IPS-NIHi11 (cell line): ENCODE measurements at places on chromosomes 3 and 15.

- no peak for DNase-seq
Measured at GRCh38 chr15:78244101-78244500, 9.7 kb upstream of the ACSBG1 start.

- no peak for DNase-seq
Measured at GRCh38 chr3:10395671-10396070, 74.8 kb upstream of the SEC13 start.

GRCh38 chr3:48601622-48601994 is 6.5 kb upstream of the COL7A1 start:
- DNase-seq, result no peak

GRCh38 chr15:71296315-71296679 is 181.0 kb downstream of the THSD4 start:
- no peak for DNase-seq

DNA sequence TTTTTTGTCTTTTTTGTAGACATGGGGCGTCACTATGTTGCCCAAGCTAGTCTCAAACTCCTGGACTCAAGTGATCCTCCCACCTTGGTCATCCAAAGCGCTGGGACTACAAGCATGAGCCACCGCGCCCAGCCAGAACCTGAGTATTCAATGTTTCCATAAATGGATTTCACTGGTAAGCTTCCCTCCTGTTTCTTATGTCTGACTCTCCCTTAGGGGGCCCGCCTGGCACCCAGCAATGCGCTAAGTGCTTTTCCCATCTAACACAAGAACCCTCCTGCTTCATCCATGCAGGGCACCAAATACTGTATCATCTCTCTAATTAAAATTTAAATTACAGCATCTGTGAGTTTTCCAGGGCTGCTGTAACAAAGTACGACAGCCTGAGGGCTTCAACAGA is 44.9 kb downstream of the KLF15 start:
- DNase-seq, result no peak

DNA sequence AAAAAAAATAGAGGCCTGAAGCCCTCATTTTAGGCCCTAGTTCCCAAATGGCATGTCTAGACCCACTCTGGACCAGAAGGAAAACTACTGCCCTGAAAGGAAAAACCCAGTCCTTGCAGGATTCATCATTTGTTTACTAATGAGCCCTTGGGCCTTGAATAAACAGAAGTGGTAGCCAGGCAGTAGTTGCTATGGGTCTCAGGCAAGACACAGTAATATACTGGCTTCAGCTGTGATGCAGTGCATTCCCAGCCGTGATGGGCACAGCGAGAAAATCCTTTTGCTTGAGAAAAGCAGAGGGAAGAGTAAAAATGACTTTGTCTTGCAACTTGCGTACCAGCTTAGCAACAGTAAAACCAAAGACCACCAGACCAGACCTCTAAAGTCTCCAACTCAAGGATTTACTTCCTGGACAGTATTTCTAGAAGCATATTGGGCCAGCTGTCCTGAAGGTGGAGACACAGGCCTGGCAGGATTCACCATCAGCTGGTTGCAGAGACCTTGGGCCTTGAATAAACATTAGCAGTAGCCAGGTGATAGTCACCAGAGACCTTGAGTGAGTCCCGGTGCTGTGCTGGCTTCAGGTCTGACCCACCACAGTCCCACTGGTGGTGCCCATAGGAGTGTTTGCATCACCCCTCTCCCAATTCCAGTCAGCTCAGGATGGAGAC is 208.3 kb upstream of the SLITRK3 start:
- no peak for DNase-seq

DNA sequence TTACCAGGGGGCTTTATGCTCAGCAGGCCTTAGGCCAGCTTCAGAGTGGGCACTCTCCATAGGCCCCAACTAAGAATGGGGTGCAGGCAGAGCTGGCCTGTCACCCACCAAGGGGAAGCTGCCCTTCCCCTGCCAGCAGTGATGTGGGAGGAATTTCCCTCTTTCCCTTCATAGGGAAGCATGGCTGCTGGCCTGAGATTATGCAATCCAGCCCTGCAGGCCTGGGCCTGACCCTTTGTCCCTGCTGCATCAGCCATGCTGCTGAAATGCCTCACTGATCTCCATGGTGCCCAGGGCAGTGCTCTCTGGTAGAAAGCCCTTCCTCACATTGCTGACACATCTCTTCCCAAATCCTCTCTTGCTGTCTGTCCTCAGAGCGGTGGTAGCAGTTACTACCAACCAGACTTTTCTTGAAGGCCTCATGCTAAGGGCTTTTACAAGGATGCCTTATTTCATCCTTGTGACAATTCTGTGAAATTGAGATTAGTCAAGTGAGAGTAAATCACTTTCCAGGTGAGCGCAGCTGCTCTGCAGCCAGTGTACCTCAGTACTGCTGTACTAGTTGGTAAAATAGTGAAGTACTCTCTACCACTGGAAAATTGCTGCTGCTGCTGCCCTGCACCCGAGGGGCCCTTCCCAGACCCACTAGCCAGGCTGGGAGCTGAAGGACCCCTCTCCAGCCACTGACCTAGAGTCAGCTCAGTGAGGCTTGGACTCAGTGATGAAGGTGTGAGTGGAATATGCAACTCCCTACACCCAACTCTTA is 33.8 kb downstream of the MRAS start:
- DNase-seq, result no peak

GRCh38 chr3:148175214-148175613 is 522.5 kb upstream of the AGTR1 start:
- DNase-seq, result no peak

- DNase-seq, result no peak
Measured at GRCh38 chr3:10251006-10251405, 2.7 kb downstream of the TATDN2 start.

- no peak for DNase-seq
Measured at GRCh38 chr3:167785790-167786189, 50.3 kb downstream of the SERPINI1 start.

DNA sequence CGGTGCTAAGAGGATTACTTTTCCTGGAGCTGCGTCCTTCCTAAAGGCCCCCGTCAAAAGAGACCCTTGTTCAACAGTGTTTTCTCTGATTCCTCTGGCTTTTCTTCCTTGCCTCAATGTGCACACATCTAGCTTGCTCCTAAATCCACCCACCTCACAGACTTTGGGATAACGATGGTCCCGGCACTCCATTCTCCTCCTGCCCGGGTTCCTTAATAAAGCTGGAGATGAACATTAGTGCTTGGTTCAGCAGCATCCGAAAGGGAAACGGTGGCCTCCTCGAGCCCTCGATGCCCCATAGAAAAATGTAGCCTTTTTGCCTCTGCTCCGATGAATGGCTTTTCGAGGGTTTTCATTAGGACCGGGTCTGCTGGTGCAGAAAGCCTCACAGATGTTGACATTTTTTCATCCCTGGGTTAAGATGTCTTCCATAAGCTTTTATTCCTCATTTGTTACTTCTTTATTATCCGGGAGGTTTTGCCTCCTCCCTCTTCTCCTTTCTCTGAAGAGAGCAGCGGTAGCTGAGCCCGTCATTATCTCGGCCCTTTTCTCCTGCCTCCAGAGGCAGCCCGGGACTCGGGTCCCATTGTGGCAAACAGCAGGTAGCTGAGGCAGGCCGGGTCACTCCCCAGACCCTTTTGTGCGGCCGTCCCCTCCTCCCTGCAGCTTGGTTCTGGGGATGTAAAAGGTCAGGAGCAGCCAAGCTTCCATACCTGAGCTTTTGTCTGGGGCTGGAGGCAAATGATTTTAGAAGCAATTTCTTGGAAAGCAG is 64.6 kb downstream of the CPN2 start:
- peak; percentile 82 for DNase-seq

GRCh38 chr3:145739926-145740325 is 421.1 kb downstream of the PLOD2 start:
- no peak for DNase-seq

- DNase-seq, result no peak
Measured at GRCh38 chr3:81277853-81278252, 483.6 kb downstream of the GBE1 start.

GRCh38 chr15:79007066-79007465 is 62.2 kb upstream of the CTSH start:
- peak; percentile 71 for DNase-seq

DNA sequence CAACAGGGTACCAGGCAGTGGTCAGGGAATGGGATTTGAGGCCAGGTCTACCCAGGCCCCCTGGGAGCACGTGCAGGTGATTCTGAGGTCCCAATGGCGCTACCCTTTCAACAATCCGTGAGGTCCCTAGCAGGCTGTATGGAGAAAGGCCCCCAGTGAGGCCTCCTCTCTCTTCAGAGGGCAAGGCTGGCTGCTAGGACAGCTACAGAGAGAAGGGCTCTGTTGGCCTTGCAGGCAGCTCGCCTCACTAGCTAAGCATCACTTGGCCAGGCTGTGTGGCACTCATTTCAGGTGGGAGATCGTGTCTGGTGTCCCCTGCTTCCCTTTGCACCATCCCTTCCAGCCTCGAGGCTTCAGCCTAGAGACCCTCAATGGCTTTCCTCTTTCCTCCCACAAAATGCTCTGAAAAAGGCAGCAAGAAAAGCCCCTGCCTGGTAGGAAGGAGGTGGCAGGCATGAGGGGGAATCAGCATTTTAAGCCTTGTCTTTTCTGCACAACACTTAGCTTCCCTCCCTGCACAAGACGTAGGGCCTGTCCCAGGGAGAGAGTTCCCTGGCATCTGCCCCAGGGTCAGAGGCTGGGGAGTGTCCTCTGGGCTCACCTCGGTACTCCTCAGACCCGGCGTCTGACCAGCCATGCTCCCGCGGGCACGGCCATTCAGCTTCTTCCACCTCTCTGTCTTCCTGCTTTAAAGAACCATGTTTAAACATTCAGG is 111.8 kb downstream of the ASB7 start:
- no peak for DNase-seq

DNA sequence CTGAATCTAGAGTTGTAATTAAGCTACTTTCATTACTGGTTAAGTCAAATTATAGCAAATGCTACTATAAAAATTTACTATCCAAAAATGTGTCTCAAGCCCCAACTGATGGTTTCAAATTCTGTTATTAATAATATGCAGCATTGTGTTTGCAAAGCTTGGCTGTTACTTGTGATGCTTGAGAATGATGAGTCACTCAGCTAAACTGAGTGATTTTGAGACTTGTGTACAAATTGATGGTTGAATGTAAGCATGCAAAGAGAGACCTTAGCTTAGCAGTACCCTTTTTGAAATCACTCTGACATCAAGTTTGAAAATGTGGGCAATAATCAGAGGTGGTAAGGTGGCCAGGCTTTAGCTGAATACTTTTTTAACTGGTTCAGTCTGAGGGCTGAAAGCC is 27.6 kb downstream of the OPA1 start:
- DNase-seq, result no peak

DNA sequence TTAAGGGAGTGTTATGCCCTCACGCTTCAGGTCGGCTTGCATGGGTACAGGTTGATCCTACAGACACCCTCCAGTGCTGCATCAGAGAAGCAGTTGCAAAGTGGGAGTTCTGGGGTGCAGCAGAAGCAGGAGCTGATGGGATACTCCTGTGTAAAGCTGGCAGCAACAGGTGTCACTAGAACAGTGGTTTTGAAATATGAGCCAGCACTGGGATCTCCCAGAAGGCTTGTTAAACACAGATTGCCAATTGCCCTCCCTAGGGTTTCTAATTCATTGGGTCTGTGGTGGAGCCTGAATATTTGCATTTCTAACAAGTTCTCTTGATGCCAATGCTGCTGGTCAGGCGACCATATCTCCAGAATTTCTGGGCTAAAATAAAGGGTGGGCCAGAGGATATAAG is 350.4 kb downstream of the CLSTN2 start:
- no peak for DNase-seq

DNA sequence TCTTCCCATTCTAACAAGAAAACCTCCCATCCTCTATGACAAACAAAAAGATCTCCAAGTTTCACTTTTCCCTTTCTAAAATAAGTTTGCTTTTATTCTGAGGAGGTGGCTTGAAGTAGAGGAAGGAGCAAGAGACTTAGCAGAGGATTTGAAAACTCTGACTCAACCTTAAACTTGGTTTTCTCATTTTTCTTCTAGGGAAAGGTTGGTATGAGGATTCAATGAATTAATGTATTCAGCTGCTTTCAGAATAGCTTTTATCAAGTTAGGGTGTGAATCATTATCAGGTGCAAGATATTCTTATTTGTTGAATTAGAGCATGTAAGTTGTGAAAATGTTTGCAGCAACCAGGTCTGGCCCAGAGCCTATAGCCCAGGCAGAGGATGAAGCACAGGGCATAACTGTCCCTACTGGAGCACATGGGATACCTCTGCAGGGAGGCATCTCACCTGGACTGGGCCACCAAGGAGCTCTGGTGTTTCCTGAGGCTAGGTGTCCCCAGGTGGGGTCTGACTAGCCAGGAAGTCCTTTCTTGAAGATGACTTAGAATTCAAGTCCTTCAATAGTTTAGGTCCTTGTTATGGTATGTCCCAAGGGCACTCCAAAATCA is 42.3 kb downstream of the SATB1 start:
- no peak for DNase-seq

DNA sequence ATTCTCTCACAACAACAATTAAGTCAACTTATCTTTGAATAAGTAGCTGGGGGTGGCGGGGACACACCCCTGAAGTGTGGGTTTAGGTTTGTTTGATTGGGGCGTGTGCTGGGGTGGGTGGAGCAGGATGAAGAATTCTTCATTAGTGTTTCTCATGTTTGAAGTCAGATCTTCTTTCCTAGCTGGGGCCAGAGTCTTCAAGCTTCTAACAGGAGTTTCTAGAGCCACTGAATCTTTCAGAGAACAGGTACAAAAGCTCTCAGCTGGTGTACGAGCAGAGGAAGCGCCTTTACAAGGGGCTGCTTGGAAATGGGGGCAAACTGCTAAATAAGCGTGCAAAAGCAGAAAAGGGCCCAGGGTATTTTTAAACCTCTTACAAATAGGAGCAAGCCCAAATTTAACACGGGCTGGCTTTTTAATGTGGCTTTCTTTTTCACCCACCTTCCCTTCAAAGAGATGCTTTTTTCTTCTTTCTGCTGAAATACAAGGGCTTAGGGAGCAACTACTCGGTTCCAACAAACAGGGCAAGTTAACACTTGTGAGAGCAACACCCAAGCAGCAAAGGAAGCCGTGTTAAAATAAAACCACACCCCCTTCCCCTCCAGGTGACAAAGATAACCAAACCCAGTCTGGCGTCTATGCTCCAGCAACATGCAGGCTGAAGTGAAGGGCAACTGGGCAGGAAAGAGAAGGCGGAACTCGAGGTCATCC is 86.9 kb upstream of the RASGRP1 start:
- no peak for DNase-seq

DNA sequence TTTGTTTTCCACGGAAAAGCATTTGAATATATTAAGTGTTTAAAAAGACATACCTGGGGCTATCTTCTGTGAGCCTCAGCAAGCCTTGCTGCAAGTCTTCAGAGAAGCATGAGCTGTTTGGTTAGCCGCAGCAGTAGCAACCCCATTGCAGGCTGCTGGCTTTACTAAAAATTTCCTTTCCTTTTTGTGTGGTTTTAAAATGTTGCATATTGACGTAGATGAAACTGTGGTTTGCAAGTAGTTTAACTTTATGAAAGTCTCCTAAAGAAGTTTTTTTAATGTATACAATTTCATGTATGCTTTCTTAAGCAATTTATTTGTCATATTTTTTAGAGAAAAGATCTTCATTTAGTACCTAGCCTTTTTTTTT is at the start of gene GPR171:
GPR171 (minus strand) TSS at position 166 of the 370 bp plus-strand sequence. CDS start 3,830 bp downstream, outside the sequence.
- DNase-seq, result no peak

GRCh38 chr15:66590435-66590834 is 24.6 kb upstream of the LCTL start:
- DNase-seq, result no peak
